ENCODE measurements at places on chromosomes 3 and 15. TPM values are rescaled to one million over a fixed set of nuclear protein-coding genes. Genes with fewer than 3 reads are reported as not detected.
A peak's percentile ranks its signal among the peaks of the same experiment; 100 is the strongest.

DPPA2 gene
- total RNA-seq: not detected

DNA sequence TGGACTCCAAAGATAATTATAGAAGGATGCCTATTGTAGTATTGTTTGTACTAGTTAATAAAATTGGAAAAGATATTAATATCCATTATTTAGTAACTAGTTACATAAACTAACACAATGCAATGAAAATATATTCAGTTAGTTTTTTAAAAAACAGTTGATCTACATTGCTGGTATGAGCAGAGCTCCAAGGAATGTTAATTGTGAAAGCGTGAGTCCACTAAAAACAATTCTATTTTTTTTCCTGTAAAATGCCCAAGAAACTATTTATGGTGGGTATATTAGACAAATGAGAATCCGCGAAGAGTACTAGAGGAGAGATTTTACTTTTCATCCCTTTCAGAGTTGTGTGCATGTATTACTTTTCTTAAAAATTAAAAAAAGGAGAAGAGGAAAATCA is 104.3 kb downstream of the MCTP2 start:
- DNase-seq: no peak

DNA sequence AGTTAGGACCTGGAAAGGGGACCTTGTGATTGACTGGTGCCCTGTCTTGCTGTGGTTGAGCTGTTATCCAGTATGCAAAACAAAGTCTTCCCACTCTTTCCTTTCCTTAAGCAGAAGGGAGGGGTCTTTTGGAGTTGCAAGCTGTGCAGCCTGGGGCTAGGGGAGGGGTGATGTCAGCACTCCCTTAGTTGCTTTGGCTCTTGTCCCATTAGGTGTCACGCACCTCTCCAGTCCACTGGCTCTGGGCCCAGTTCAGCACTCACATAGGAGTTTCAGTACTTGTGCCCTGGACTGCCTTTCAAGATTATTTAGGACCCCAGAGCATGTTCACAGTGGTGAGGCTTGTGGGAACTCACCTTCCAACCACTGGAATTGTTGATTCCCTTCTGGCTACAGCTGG is 238.5 kb downstream of the DOCK3 start:
- DNase-seq: no peak

- DNase-seq: peak; percentile 11
Measured at GRCh38 chr3:135762188-135762856, 203.2 kb upstream of the PPP2R3A start.

- DNase-seq: no peak
Measured at GRCh38 chr15:60661080-60661645, 182.2 kb upstream of the ICE2 start.

DNA sequence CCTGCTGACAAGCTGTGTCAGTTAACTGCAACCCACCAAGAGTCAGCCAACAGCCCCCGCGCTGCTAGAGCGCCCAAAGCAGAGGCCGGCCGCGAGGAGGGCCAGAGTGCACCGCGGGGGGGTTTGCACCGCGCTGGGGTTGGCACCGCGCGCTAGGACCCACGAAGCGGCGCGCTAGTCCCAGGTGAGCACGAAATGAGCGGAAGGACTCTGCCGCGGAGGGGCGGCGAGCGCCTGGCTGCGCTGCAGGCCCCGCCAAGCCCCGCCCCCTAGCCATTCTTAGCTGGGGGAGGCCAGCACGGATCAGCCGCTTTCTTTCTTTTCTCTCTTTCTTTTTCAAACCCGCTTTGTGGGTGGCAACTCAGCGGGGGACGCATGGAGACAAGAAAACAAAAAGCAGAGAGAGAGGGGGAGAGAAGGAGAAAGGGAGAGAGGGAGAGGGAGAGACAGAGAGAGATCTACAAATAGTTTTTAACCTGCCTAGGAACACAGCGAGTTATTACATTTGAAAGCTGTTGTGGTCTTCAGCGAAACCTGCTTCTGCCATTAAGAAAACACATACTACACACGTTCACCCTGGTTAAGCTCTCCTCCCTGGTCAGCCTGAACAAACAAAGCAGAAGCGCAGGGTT is 6.9 kb upstream of the FOXB1 start:
- DNase-seq: no peak

DNA sequence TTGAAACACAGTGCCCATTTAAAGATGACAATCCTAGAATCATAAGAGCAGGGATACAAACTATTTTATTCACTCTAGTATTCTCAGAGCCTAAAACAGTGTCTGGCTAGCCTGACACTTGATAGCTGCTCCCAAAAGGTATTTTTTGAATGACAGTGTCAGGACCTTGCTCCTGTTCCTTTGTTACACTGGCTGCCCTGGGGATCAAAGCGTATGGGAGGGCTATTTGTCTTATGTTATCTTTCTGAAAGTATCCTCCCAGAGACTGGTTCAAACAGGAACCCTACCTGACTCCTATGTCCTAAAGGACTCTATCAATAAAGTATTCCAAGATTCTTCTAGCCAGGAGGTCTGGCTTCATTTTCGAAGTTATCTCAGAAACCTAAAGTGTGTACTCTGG is 621.4 kb downstream of the FHIT start:
- DNase-seq: no peak

GRCh38 chr15:70068783-70069565 is 28.7 kb downstream of the TLE3 start:
- DNase-seq: no peak

SUMF1 gene
- total RNA-seq: 49.6 TPM

DNA sequence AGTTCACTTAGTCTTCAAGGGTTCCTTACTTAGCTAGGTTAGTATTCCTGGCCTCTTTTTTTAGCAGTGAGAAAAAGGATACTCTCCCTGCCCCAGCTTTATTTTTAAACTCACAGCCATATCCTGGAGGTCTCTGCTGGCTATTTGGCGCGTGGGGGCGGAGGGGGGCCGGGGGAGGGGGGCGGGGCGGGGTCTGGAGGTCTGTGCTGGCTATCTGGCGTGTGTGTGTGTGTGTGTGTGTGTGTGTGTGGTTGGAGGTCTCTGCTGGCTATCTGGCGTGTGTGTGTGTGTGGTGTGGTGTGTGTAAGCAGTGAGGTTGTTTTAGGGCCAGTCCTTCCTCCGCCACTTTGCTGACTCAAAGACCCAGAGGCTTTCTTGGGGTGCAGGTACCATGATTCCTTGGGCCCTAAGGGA is 579 bp upstream of the PLAAT1 start:
- peak; percentile 20 for DNase-seq

- DNase-seq: no peak
Measured at GRCh38 chr15:58260725-58261267, 122.6 kb downstream of the AQP9 start.

DNA sequence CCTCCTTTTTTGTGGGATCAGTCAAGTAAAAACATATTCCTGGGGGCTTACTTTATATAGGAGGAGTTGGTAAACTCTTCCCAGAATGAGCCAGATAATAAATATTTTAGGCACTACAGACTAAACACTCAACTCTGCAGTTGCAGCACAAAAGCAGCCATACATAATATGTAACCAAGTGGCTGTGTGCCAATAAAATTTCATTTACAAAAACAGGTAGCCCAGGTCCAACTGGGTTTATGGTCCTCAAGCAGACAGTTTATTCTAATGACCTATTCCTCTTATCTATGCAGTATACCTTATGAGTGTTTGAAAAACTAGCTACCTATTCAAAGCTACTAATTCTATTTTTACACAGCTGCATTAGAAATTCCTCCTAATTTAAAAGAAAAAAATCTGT is 61.8 kb downstream of the FAIM start:
- peak; percentile 27 for DNase-seq

SEMA3B gene
- 60.2 TPM for total RNA-seq

KLF15 gene
- total RNA-seq: 16.7 TPM

IL16 gene
- 3.3 TPM for total RNA-seq

TTLL13 gene
- total RNA-seq: not detected

SEMA6D gene
- 28.1 TPM for total RNA-seq

GRCh38 chr3:190862209-190863118 is at the start of gene GMNC:
Gene GMNC (minus strand): TSS chr3:190862694. CDS start chr3:190862615, 79 bp downstream.
- peak; percentile 89 for DNase-seq

CPN2 gene
- 3.5 TPM for total RNA-seq

- no peak for DNase-seq
Measured at GRCh38 chr3:171266034-171266739, 194.0 kb downstream of the TNIK start.

CILP gene
- total RNA-seq: 62.9 TPM

EID1 gene
- total RNA-seq: 218 TPM

- DNase-seq: no peak
Measured at GRCh38 chr3:4387210-4388204, 79.6 kb downstream of the SUMF1 start.

- DNase-seq: no peak
Measured at GRCh38 chr3:160448845-160449635, 546 bp downstream of the TRIM59 start.
